ENCODE measurements at places on chromosomes 3 and 15. TPM values are rescaled to one million over a fixed set of nuclear protein-coding genes. Genes with fewer than 3 reads are reported as not detected.

- no peak for DNase-seq
These were observed 11.6 kb downstream of the H1-8 start for GRCh38 chr3:129554356-129555152.

SLC6A20 gene
- total RNA-seq, result not detected

GRCh38 chr15:69093127-69093526 is 67.3 kb upstream of the GLCE start:
- DNase-seq, result peak; percentile 10

RASL12 gene
- total RNA-seq, result 0.36 TPM

- no peak for DNase-seq
These were observed 78.0 kb upstream of the SLC6A6 start for GRCh38 chr3:14324224-14324944.

DNA sequence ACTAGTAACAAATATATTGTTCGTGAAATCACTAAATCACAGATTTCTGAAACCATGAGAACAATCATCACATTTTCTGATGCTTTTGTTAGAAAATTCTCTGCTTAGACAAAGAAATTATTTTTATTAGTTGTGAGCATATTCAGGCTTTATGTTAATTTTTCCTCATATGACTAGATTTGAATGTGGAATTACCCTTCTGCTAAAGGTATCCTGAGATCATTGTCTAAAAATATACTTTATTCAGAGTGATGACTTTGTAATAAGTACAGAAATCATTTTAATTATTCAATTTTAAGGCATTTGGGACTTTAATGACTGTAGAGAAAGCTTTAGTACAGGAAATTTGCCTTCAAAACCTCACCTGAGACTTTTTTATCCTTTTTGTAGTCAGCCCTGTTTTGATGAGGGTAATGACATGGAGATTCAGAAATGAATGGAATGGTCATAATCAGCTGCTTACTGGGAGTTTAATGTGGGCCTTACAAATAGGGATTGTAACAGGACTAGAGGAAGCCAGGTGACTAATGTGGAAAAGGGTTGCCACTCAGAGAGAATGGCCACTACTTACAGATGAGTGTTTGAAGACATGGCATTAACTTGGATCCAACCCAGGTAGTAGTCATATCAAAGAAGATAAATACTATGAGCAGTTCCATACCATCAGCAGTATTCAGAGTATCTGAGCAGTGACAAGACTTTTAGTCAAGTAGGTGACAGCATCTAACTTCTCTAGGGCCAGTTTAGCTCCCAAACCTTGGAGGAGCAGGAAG is 148.3 kb downstream of the MBNL1 start:
- DNase-seq, result peak; percentile 48

- no peak for DNase-seq
These were observed 56.9 kb downstream of the CADPS start for GRCh38 chr3:62818347-62818746.

- DNase-seq, result no peak
These were observed 1.1 kb upstream of the MYH15 start for GRCh38 chr3:108511490-108511889.

- DNase-seq, result peak; percentile 40
These were observed 384.1 kb downstream of the PLOD2 start for GRCh38 chr3:145776782-145777408.

- DNase-seq, result peak; percentile 86
These were observed 940.9 kb downstream of the OTOL1 start for GRCh38 chr3:162437480-162437879.

MUC20 gene
- total RNA-seq, result 0.41 TPM

GRCh38 chr15:45499426-45499825 is 23.1 kb downstream of the SLC30A4 start:
- peak; percentile 57 for DNase-seq

GRCh38 chr3:34634939-34635338 is 836.5 kb downstream of the PDCD6IP start:
- no peak for DNase-seq

CSTA gene
- 0.55 TPM for total RNA-seq

CPA3 gene
- total RNA-seq, result not detected

DNA sequence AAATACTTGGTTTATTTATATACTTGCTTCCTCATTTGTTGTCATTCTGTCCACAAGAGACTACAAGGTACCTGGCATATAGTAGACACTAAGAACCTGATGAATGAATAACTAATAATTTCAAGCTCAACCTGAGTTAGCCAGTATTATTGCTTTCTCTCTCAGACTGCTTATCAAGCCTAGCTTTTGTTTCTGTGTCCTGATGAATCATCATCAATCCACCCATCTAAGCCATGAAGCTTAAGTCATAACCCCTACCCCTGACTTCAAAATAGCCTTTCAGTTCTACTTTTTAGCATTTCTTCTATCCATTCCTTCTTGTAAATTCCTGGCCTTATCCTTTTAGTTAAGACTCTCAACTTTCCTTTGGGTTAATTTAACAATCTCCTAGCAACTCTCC is 420.8 kb downstream of the EPHA6 start:
- no peak for DNase-seq

- DNase-seq, result no peak
These were observed 330.3 kb upstream of the SGO1 start for GRCh38 chr3:20516311-20516710.

DNA sequence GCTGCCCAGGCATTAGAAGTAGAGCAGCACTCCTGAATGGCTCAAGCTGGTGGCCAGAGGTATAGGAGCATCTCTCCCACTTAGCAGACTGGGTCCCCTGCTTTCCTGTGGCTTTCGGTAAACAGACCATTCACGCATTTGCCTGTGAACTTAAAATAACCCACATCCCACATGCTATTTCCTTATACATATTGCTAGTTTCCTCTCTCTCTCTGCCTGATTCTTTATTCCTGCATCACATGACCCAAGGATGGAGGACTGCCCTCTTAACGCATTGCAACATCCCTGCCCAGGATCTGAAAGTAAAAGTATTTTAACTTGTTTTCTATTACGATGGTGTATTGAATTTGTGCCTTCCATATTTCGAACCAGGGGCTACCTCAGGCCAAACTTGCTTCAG is 43.4 kb upstream of the NLGN1 start:
- no peak for DNase-seq

DNA sequence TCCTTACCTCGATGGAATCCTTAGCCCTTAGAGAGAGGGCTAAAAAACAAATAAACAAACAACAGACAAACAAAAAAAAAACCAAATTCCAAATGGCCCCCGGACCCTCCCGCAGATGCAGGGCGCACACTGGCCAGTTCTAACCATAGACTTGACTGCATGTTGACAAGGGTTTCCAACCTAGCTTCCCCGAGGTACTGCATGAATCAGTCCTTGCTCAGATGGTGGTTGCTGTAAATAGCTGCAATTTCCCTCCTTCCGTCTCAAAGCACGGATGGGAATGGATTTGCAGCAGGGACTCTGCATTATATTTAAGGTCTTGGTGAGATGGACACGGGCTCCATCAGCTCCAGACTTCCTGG is 162.8 kb downstream of the CD47 start:
- DNase-seq, result peak; percentile 39

DNA sequence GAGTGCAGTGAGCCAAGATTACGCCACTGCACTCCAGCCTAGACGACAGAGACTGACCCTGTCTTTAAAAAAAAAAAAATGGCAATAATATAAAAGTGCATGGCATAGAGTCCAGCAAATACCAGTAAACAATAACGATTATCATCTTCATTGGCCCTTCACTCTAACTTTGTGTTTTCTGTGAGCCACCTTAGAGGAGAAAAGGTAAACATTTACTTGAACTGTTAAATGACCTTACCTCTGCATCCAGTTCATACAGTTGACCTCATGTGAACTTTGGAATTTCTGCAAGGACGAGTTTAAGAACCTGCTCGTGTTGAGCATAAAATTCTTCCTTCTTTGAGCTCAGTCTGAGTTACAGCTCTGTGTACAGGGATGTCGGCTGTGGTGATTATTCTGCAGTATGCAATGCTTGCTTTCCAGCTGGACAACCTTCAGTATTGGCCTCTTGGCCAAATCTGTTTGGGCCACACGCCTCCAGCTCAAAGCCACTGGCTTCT is 56.6 kb downstream of the RLBP1 start:
- DNase-seq, result no peak

C3orf33 gene
- 2.4 TPM for total RNA-seq

DNA sequence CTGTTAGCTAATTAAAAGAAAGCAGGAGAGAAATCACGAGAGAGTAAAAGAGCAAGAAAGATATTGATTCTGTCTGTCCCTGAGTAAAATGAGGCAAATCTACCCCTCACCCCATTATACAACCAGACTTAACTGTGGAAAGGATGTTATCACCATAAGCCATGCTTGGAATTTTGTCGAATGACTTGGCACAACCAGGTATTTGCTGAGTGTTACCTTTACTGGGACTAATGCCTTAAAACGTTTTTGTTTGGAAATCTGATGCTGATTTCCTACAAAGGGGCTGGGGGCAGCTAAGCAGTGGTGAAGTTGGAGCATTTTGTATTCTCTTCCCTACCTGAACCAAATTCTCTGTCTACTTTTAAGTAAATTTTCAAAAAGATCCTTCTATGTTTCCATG is 211.1 kb downstream of the GREM1 start:
- DNase-seq, result no peak

GRCh38 chr3:48516571-48516970 is 12.6 kb upstream of the SHISA5 start:
- no peak for DNase-seq

RBP2 gene
- not detected for total RNA-seq

- no peak for DNase-seq
These were observed 27.7 kb upstream of the CPNE4 start for GRCh38 chr3:132062535-132062934.

GRCh38 chr3:108127301-108127988 is 36.6 kb upstream of the CD47 start:
- DNase-seq, result no peak

FANCD2OS gene
- total RNA-seq, result not detected

DNA sequence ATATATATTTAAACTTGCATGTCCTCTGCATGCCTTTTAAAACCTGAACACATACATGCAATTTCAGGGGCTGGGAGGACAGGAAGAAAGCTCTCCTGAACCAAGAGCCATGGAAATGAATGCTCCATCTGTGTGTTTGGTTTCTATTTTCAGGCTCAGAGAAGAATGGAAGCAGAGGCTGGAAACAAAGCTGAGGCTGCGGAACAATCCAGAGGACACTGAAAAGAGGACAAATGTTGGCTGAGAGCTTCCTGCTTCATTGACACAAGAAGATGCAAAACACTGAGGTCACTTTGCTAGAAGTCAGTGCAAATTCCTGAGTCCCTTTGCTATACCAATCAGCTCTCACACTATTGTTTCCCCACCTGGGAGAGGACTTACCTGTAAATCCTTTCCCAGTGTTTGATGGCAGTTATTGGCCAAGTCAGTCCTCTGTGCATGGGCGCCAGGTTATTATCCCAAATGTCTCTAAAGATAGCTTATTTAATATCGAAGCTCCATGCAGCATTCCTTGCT is 12.7 kb downstream of the FAM240A start:
- no peak for DNase-seq

DNA sequence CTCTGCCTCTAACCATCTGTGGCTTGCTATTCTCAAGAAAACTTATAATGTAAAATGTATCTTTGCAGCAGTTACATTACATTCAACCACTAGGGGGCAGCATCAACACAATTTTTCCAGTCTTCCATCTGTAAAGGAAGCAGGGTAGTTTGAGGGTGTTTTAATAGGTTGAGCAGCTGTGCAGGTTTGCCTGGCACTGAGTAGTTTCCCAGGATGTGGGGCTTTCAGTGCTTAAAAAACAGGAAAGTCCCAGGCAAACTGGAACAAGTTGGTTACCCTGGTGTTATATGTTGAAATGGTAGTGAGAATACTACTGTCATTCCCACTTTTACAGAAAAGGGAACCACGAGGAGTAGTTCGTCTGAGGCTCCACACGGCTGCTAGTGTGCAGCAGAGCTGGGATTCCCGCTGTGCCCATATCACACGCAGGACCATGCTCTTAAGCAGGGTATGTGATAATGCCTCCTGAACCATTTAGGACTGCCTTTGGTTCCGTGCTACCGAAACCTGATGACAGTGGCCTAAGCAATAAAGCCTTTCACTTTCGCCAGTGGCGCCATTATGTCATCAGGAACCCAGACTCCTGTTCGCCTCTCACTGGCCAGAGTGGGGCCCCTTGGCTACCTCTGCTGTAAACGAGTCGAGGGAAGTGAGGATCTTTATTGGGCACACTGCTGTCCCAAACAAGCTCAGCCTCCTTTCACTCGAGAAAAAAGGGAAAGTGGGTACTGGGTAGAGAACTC is 64.7 kb upstream of the ZBTB38 start:
- DNase-seq, result peak; percentile 46
